ENCODE measurements at places on chromosomes 13 and 19.

GRCh38 chr13:50844084-50844875 lies 788 bp upstream of the DLEU7 start:
- H3K4me3 ChIP-seq: no peak overlapping the region
- peaks cover 9% of the 10 kb centered on the region for H3K4me1 ChIP-seq
- H3K36me3 ChIP-seq: no peaks in the 10 kb centered on the region
- DNase-seq: no peak

DNA sequence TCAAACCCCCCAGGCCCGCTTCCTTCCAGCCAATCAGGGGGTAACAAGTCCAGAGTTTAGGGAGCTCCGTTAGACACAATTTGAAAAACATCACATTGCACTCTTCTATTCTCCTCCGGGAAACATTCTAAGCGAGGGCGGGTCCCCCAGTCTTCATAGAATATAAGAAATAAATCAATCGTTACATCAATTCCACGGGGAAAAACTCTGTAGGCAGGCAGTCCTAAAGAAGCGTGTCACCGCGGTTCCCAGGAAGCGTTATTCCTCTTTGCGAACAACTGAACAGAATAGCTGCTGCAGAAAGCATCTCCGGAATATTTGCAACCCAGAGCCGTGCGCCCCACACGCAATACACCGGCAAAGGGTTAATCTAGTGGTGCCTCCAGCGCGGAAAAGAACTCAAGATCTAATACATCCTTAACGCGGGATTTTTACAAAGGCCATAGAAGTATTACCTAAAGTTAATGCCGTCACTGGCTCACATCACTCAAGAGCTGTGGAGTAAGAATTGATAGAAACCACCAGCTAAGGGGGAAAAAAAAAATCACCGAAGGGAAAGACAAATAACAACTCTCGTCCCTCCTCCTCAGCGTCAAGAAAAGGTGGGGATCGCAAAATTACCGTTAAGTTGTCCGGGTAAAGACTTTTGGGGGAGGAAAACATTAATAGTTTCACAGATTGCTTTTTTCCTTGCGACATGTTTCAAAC lies 65.1 kb downstream of the KCNRG start:
- peaks cover 44% of the 10 kb centered on the region for H3K4me1 ChIP-seq
- H3K27me3 ChIP-seq: peaks cover 10% of the 10 kb centered on the region
- DNase-seq: peak; percentile 43

GRCh38 chr13:41491436-41491835 lies 34.1 kb downstream of the RGCC start:
- H3K4me3 ChIP-seq: no peak overlapping the region
- H3K4me1 ChIP-seq: peaks cover 62% of the 10 kb centered on the region
- no peak overlapping the region for H3K27ac ChIP-seq
- no peaks in the 10 kb centered on the region for H3K27me3 ChIP-seq

DNA sequence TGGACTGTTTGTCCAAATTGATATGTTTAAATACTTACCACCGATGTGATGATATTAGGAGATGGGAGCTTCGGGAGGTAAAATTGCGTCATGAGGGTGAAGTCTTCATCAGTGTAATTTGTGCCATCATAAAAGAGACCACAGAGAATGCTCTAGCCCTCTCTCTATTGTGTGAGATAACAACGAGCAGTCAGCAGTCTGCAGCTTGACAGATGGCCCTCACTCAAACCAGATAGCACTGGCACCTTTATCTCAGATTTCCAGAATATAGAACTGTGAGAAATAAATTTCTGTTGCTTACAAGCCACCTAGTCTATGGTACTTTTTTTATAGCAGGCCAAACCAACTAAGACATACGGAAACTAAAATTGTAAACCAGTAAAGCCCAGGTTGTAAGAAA lies 1718.9 kb upstream of the MIR17HG start:
- H3K4me3 ChIP-seq: no peak overlapping the region
- H3K4me1 ChIP-seq: no peaks in the 10 kb centered on the region
- H3K27me3 ChIP-seq: no peaks in the 10 kb centered on the region
- no peak overlapping the region for H3K27ac ChIP-seq

All from activated CD4-positive, alpha-beta memory T cell treated with anti-CD3 and anti-CD28 coated beads for 36 hours (primary cell).